ENCODE measurements at places on chromosomes 6 and 20.

DNA sequence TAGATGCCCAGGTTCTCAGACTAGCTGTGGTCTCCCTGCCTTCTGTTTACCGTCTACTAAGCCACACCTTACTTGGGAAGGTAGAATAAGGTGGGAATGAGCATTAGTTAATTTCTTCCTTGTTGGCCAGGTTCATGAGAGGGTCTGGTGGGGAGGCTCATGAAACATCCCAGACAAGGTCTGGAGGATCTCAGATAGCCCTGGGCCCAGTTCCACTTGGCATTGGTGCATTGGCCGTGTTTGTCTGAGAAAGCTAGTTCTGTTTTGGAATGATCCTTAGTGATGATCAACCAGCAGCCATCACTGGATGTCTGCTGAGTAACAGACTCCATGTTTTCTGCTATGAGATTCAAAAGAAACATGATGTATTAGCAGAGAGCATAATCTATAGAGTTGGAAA lies 155.1 kb downstream of the SLC24A3 start:
- DNase-seq = no peak

DNA sequence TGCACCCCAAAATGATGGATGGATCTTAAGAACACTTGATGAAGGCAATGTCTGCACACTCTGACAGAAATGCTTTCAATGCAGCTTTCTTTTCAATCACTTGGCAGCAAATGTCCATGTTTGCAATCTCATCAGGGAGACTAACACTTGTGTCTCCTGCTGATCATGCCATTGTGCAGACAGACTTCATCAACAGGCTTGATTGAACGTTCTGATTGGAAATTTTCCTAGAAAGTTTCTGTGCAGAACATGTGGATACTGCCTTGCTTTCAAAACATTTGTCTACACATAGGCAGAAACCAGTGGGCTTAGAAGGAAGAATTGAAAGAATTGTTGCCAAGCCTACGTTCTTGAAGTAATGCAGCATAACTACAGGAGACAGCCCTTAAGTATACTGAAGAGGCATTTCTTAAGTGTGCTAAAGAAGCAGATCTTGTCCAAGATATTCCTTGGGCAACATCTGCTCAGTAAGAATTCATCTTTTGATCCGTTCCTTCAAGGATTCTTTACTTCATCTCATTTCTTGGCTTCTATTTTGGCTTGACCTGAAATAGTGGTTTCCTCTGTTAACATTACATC lies 120.4 kb upstream of the PLCB4 start:
- DNase-seq = no peak

GRCh38 chr20:52941808-52942207 lies 30.4 kb upstream of the TSHZ2 start:
- no peak for DNase-seq

DNA sequence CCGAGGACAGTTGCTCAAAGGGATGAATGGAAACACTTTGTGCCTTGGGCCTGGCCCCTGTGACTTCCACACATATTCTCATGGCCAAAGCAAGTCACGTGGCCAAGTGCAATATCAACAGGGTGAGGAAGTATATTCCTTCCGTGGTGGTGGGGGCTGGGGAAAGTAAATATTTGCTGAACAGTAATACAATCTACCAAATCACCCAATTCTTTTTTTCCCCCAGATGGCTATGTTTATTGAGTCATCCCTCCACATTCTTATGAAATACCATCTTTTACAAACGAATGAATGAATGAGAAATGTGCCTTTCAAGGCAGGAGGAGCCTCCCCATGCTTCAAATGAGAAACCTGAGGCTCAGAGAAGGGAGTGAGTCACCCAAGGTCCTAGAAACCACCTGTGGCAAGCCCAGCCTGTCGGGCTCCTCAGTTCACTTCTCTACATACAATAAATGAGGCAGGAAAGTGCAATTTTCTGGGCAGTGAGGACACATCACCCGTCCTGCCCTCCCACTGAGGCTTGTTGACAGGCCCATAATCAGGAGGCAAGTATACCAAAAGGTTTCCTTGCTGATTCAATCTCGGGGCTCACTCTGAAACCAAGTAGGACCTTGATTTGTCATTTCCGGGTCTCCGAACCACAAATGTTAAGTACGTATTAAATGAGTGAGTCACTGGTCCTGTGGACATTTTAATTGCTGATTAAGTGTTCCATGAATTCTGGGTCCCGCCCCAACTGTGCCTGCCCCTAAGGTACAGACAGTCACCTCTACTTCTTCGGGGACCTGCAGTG lies 25.3 kb upstream of the TOP1 start:
- DNase-seq = peak; percentile 56

DNA sequence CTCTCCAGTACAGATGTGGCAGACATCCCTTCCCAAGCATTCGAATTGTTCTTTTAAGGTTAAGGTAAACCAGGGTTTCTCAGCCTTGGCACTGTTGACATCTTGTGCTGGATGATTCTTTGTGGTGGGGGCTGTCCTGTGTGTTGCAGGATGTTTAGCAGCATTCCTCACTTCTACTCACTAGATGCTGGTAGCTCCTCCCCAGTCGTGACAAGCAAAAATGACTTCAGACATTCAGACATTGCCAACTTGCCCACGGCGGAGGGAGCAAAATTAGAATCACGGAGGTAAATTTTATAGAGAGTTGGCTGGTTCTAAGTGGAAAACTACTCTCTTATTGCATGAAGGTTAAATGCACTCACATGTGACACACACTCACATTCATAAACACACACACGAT lies 188.7 kb downstream of the GMPR start:
- no peak for DNase-seq

All from activated CD4-positive, CD25-positive, alpha-beta regulatory T cell (primary cell).